ENCODE measurements at places on chromosomes 1 and 21. TPM values are rescaled to one million over a fixed set of nuclear protein-coding genes. Genes with fewer than 3 reads are reported as not detected.

The KCNA2 gene
- total RNA-seq: 0.46 TPM

DNA sequence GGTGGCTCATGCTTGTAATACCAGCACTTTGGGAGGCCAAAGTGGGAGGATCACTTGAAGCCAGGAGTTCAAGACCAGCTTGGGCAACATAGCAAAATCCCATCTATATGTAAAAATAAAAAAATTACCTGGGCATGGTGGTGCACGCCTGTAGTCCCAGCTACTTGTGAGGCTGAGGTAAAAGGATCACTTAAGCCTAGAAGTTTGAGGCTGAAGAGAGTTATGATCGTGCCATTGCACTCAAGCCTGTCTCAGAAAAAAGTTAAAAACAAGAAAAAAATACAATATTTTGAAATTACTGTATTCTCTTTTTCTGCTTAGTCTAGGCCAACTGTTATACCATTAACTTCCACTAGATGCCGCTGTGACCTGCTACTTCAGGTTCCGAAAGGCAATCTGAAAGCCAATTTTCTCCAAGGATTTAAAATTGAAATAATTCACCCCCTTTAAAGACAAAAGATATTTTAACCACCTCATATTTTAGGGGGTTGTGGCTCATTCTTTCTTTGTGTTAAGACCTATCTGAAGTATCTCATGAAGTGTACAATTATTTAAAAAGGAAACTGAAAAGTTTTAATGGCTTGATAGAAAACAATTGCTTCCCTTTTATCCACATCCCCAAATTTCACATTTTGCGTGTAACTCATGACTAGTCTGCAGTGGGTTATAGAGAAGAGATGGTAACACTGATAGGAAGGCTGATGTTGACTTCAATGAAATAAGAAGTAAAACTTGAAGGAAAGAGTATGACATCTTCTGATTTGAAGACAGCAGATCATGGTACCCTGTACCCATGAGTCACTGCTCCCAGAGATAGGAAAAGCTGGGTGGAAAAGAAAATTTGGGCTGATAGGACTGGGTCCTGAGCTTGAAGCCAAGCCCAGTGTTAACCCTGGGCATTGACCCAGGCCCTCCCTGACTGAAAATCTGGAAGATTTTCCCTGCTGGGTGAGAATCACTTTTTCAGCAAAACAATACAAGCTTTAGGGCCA lies 24.4 kb upstream of the CLDN14 start:
- no peak for DNase-seq

The SPATC1L gene
- 4.6 TPM for total RNA-seq

DNA sequence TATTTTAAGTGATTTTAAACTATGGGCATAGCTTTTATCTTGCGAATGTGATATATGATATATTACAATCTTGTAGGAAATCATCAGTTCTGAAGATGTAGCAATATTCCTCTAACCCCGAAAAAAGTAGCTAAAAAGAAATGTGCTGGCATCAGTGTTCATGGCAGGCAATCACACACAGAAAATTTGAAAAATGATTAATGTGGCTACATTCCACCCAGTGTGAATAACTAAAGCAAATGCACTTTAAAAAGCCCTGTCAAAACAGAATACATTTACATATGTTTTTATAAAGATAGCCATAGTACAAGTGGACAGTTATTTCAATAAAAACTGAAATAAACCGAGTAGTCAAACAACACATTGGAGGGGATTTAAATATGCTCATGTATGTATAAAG lies 260.2 kb downstream of the HHAT start:
- no peak for DNase-seq

DNA sequence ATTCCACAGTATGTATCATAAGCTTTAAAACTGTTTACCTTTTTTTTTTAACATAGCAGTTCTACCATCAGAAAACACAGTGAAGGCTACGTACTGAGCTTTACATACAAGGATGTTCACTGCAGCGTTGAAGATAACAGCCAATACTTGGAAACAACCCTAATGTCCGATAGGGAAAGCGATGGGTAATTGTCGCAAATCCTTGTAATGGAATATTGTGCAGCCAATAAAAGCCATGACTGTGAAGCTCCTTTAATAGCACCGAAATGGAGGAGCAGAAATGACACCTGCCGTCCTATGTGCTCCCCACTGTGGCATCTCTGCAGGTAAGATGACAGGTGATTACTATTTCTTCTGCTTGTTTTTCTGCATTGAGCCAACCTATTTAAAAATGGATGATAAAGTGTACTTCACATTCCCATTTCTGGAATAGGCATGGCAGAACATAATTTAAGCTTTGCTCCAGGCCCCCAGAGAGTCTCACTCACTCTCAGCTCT lies 523.8 kb downstream of the PTPRU start:
- DNase-seq: no peak

- DNase-seq: no peak
Observed at GRCh38 chr1:45047032-45047431, 35.0 kb downstream of the UROD start.

The TACSTD2 gene
- total RNA-seq: 0.23 TPM

The METTL25B gene
- 35.1 TPM for total RNA-seq

The UBXN10 gene
- total RNA-seq: 5.8 TPM

DNA sequence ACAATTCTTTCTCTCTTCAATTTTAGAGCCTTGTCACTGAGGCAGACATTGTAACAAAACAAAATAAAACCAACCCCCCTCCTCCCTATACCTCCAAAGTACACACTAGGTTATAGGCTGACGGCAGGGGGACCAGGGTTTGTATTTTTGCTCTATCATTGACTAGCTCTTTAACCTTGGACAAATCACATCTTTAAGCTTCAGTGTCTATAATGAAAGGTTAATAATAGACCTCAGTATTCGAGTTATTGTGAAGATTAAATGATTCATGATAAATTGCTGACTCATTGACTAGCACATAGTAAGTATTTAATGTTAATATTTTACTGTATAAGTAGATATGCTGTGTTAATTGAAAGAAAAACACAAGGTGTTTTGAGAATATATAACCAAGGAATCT lies 1267.6 kb upstream of the ADGRL2 start:
- DNase-seq: no peak

- peak; percentile 52 for DNase-seq
Observed at GRCh38 chr1:47569681-47570470, 132.0 kb downstream of the FOXD2 start.

DNA sequence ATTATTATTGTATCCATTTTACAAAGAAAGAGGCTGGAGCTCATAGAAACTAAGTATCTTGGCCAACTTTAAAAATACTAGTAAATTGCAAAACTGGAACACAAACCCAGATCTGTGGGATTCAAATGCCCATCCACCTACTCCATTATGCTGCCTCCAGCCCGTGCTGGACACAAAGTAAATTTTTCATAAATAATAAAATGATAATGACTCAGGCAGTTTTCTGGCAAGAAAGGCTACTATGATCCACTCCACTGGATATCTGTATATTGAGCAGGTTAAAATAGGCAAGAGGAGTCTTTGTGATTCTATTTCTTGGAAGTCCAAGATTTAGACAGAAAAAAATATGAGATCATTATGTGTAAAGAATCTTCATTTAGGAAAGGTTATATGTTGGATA lies 138.3 kb upstream of the DUSP10 start:
- no peak for DNase-seq

DNA sequence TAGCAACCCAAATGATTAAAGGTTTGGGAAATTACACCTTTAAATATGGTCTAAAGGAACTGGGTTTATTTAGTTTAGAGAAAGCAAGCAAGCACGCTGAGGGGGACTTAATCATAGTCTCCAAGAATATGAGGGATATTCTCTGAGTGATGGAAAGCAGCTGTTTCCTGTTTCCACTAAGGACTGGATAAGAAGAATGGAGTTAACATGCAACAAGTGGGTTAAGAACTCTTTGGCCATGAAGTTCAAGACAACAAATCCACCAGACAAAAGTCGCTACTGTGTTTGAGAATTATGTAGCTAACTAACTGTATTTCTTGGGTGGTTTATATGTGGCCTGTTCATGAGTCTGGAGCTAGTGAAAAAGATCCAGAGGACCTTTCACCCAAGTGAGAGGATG lies 85.7 kb downstream of the TGFB2 start:
- DNase-seq: no peak

- no peak for DNase-seq
Observed at GRCh38 chr1:229220163-229220846, 50.6 kb upstream of the RAB4A start.

DNA sequence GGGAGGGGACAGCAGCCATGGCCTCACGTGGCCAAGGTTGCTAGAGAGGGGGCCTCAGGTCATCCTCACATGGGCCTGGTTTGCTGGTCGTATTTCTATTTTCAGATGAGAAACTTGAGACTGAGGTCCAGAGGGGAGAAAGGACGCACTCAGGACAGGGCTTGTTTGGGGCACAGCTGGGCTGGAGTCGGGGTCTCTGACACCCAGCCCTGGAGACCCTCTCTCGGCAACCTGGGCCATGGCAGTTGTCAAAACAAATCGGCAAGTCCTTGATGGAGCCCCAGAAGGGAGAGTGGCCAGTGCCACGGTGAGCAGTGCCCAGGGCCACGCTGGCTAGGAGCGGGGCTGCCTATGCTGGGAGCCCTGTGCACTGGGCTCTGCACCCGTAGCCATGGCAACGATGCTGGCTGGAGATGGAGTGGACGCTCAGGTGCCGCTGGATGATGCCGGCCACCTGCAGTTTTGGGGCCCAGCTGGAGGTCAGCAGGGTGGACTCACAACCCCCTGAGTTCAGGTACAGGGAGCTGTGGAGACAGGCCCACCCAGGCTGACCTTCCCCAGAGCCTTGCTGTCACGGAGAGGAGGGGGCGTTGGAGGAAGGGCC lies 11.1 kb downstream of the LRRC3 start:
- no peak for DNase-seq

The MPL gene
- not detected for total RNA-seq

The LRRC3 gene
- total RNA-seq: 2.7 TPM

The OR2L2 gene
- 0.19 TPM for total RNA-seq

The NBL1 gene
- 457 TPM for total RNA-seq

DNA sequence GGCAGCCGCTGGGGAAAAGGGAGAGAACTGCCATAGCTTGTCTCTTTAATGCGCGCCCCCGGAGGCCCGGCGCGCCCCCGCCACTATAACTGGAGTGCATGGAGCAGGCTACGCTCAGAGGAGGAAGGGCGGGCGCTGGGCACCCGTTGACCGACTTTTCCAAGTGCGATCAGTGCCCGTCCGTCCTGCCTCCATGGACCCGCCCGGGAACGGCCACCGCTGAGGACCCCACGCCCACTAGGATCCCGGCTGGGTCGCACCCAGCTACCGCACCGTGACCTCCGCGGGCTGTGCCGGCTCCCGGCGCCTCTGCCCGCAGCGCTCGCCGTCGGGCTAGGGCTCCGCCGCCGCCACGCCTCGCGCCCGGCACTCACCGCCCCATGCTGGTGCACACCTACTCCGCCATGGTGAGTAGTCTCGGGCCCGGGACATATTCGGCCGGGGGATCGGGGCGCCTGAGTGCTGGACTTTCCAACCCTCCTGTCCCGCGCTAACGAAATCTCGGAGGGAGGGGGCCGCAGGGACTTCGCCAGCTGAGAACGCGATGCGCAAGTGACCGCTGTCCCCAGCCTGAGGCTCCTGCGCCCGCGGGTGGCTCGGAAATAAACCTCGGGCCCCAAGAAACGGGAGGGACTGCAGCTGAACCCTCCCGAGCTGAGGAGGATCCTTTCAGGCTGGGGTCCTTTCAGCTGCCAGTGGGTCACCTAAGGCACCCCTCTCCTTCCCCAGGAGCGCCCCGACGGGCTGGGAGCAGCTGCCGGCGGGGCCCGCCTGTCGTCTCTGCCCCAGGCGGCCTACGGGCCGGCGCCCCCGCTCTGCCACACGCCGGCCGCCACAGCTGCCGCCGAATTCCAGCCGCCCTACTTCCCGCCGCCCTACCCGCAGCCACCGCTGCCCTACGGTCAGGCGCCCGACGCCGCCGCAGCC lies at the start of gene TFAP2E:
TSS of gene TFAP2E (plus strand) at position 117 of the 927 bp plus-strand sequence. CDS start at position 381, 264 bp downstream.
- peak; percentile 79 for DNase-seq

The LIN9 gene
- total RNA-seq: 3.8 TPM

DNA sequence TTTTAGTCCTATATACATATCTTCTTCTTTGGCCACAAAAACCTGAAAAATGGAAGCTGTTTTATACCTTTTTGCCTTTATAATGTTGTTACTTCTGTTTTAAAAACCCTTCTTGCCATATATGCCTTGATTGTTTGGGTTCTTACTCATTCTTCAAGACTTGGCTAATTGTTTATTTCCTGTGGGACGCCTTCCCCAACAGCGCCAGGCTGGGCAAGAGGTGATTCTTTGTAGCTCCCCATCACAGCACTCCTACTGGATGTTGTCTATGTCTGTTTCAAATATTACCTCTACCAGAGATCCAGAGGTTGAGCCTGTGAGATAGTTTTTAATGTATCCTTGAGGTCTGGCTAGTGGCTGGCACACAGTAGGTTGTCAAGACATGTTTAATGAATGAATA lies 73.2 kb upstream of the CYP2J2 start:
- DNase-seq: no peak

- DNase-seq: no peak
Observed at GRCh38 chr1:176839216-176839615, 325.3 kb downstream of the ASTN1 start.

DNA sequence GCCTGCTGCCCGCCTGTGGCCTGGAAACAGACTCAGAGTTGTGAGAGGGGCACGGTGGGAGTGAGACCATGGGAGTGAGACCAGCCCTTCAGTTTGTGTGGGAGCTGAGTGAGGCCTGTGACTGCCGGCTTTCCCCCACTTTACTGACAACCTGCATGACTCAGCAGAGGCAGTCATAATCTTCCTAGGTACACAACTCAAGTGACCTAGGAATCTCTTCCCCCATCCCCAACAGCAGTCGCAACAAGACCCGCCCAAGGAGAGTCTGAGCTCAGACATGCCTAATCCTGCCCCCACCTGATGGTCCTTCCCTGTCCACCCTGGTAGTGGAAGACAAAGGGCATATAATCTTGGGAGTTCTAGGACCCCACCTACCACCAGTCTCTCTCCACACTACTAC lies 44.2 kb downstream of the KLHL20 start:
- no peak for DNase-seq

GRCh38 chr1:67771152-67771551 lies 62.1 kb downstream of the GNG12 start:
- DNase-seq: no peak

- no peak for DNase-seq
Observed at GRCh38 chr1:214503553-214503952, 47.8 kb downstream of the PTPN14 start.

GRCh38 chr1:160651433-160652064 lies 4.7 kb upstream of the SLAMF1 start:
- no peak for DNase-seq

The SLC22A15 gene
- total RNA-seq: 2.4 TPM

The UBE2G2 gene
- total RNA-seq: 85.4 TPM

Measured in mucosa of descending colon (tissue), 3 donors.